ENCODE measurements at places on chromosomes 6 and 20.

GRCh38 chr6:69424581-69424980 is 372.2 kb downstream of the LMBRD1 start:
- DNase-seq = no peak

DNA sequence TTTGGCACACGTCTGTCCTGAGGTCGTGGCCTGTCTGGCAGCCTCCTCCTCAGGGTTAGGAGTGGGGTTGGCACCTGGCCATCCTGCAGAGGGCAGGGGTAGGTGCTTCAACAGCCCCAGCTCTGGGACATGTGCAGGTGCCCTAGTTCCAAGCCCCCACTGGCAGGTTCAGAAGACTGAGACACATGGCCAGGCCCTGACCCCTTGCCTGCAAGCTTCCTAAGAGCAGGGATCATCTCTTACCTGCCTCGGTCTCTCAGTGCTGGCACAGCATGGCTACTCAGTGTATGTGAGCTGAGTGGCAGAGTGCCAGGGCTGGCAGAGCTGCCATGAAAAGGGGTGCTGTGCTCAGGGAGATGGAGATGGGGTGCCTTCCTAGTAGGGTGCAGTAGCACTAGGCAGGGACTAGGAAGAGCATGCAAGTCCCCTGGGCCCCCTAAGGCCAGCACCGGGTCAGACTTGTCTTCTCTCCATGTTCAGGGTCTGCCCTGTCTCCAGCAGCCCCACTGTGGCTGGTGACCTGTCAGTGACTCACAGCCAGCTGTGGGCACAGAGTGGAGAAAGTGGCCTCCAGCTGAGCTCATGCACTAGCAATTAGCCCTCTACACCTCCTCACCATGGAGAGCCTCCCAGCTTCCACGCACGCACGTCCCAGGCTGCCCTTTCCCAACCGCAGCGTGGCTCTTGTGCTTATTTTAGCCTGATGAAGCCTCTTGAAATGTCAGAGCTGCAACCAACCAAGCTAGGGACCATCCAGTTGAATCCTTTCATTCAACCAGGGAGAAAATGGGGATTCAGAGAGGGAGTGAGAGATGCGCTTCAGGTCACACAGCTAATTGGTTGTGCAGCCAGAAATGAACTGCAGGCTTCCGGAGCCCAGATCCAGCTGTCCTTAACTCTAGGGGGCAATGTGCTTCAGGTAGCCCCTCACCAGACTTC is 116.6 kb downstream of the MRPL14 start:
- DNase-seq = no peak

GRCh38 chr6:133309579-133309978 is 68.4 kb downstream of the EYA4 start:
- DNase-seq = no peak

- no peak for DNase-seq
These were observed 2.6 kb upstream of the MUC22 start for GRCh38 chr6:31007694-31008093.

- DNase-seq = no peak
These were observed 155.6 kb downstream of the SAMD5 start for GRCh38 chr6:147664092-147664491.

DNA sequence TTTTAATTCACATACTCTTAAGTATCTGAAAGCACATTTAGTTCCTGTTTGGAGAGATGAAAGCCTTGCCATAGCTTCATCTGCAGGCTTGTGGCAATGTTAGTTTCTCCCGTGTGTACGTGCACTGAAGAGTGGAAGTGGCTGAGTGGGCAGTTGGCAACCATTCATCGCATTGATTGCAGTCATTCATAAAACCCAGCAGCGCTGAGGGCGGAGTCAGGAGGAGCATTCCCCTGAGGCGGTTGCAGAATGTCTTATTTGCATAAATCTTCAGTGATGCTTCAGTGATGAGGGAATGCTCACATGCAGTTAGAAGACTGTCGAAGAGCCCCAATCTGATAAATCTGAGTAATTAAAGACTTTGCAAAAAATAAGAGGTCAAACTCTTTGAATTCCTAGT is 79.1 kb downstream of the RIMS1 start:
- peak; percentile 37 for DNase-seq

- no peak for DNase-seq
These were observed at the start of gene CBFA2T2 for GRCh38 chr20:33490023-33490933. Gene CBFA2T2, plus strand, starts transcription at chr20:33490096. Its CDS starts 172 bp downstream, at chr20:33490268.

GRCh38 chr6:166365221-166365620 is 17.5 kb downstream of the MPC1 start:
- no peak for DNase-seq

DNA sequence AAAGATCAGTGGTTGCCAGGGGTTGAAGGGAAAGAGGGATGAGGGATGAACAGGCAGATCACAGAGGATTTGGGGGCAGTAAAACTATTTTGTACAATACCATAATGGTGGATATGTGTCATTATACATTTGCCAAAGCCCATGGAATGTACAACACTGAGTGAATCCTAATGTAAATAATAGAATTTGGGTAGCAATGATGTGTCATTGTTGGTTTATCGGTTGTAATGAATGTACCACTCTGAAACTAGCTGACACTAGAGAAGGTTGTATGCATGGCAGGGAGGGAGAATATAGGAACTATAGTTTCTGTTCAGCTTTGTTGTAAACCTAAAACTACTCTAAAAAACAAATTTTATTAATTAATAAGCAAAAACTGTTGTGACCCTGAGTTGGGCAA is 17.8 kb upstream of the ASF1A start:
- DNase-seq = no peak

DNA sequence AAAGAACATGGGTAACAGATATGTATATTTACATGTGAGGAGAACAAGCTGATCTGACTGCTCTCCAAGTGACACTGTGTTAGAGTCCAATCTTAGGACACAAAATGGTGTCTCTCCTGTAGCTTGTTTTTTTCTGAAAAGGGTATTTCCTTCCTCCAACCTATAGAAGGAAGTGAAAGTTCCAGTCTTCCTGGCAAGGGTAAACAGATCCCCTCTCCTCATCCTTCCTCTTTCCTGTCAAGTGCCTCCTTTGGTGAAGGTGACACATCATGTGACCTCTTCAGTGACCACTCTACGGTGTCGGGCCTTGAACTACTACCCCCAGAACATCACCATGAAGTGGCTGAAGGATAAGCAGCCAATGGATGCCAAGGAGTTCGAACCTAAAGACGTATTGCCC is 5.2 kb downstream of the HFE start:
- DNase-seq = no peak

GRCh38 chr20:44886266-44886651 is 754 bp downstream of the YWHAB start:
- no peak for DNase-seq

DNA sequence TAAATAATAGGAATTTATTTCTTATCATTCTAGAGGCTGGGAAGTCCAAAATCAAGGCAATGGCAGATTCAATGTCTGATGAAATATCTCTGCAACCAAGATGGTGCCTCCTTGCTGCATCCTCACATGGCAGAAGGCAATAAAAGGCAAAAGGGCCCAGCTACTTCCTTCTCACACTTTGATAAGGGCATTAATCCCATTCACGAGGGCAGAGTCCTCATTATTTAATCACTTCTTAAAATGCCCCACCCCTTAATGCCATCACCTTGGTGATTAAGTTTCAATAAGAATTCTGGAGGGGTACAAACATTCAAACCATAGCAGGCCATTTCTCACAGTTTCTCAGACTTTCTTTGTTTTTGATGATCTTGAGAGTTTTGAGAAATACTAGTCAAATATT is 145.8 kb upstream of the TSHZ2 start:
- DNase-seq = no peak

- DNase-seq = peak; percentile 94
These were observed 47.9 kb upstream of the CCDC167 start for GRCh38 chr6:37547564-37548061.

DNA sequence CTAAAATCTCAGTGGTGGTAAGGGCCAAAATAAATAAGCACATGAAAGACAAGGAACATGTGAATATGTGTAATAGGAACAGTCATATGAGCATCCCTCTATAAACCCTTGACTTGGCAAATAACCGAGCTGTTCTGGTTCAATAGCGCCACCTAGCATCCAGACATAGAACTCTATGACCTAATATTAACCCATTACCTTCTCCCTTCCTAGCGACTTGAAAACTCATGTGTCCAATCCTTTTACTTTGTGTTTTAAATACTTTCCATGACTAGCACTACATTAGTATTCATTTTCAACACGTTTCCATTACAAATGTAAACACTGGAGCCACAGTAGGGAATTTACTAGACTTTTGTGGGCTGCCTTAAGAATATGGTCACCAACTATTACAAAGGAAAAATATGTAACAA is 279.7 kb downstream of the UST start:
- no peak for DNase-seq

- no peak for DNase-seq
These were observed 638 bp upstream of the MYL9 start for GRCh38 chr20:36540551-36541211.

DNA sequence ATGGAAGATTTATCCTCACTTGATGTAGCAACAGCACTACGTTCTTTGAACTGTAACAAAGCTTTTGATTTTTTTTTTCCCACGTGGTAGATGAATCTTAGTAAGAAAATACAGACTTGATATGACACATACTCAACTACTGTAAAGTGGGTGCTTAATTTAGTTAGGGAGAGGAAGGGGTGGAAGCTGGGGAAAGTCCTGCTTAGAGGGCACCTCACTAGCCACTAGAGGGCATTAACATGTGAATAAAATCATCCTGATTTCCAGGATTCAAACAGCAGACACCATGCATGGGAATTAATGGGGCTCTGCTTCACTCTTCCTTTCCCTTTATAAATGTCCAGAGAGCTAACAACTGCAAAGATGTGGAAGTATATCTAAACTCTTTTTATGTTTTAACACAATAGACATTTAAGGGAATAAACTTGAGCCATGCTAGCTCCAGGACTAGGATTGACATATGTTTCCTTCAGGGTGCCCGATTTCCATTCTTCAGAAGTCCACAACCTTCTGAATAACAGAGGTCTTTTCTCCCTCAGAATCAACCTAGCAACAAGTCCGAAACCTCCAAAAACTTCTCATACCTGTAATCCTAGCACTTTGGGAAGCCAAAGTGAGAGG is 250.1 kb downstream of the ATXN1 start:
- DNase-seq = peak; percentile 23

DNA sequence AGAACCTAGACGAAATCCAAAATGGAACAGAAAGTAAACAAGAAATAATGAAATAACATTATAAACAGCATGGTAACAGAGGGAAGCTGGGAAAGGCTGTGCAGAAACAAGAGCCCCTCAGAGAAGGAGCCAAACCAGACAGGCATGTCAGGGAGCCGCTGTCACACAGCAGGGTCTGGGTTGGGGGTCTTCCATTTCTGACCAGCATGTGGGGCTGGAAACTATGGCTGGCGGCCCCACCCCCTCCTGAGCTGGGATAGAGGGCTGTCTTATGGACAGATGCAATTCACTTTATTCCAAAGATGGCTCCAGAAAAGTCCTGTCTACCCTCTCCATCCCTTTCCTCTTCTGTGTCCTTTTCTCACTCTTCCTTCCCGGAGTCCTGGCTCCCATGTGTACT is 27.3 kb downstream of the C6orf89 start:
- no peak for DNase-seq

DNA sequence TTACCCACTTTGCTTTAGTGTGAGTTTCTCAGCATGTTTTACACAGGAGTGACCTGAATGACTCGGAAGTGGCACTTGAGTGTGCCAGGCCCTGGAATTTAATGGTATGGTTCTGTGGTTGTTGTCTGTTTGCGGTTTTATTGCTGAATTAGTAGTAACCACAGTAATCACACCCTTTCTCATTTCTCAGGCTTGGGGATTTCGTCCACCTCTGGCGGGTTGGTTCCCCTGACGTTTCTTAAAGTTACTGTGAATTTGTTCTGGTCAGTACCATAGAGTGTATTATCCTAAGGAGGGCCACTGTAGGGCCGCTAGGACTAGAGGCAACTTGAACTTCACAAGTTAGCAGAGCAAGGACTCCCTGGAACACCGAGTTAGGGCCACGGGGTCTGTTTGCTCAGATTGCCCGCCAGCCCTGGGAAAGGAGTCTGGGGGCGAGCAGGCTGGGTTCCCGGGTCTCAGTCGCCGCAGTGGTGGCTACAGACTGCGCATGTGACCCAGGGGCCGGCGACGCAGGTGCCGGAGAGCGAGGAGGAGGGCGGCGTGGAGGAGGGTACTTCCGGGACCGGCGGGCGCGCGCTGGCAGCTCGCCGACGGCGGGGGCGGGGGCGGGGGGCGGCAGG is 546 bp upstream of the KLHL32 start:
- no peak for DNase-seq

DNA sequence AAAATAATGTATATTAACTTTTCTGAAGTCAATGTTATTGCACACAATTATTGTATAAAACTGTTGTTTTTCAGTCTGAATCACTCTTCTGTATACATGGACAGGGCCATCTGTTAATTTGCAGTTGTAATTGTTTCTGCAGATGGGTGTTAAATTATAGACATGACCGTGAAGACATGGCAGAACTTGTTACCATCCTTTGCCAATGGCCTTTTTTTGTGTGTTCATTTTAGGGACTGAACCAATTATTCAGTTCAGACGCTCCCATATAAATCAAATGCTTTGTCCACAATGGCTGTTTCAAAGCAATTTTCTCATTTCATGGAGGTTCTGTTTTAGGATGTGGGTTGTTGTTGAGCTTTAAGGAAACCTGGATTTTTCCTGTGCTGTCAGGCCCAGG is 533.7 kb downstream of the DOK5 start:
- no peak for DNase-seq

DNA sequence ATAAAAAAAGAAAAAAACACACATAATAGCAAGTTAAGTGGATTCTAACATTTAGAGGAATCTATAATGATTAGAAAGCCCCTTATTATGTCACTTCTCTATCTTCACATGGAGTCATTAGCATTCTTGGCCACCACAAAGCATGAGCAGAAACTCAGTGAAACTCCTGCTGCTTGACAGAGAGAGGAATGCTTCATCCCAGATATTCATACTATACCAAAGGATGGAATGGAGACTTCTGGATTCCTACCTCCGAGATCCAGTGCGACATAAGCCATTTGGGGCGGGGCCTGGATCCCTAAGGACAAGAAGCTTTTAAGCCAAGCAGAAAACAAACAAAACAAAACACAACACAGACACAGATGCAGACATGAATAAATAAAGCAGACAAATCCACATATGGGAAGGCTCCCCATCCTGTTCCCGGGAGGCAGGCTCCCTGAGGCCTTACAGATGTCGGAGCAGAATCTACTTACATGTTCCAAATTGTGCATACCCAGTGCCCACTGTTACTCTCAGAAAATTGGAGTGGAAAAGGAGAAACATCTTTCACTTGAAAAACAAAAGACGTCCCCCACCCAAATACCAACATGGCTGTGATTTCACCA is 727.3 kb downstream of the MAFB start:
- peak; percentile 62 for DNase-seq

Data from NCI-H446 treated with DMSO at 0.1 percent for 48 hours (cell line).